Thoracic aorta (tissue), 2 donors: ENCODE measurements at places on chromosomes 12 and 14. TPM values are rescaled to one million over a fixed set of nuclear protein-coding genes. Genes with fewer than 3 reads are reported as not detected.

DNA sequence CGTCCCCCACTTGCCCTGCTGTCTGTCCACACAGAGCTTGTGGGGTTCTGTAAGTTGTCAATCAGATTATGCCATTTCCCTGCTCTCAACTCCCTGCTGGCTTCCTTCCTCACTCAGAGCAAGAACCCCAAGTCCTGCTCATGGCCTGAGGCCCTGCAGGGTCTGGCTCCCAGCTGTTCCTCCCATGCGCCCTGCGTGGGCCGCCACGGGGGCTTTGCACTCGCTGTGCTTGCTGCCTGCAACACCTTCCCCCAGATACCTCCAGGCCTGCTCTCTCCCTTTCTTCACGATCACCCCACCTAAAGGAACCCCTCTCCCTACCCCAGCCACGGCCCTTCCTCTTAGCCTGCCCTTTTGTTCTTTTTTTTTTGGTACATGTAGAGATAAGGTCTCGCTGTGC, 234.6 kb downstream of the AACS start:
- H3K4me3 ChIP-seq = no peak overlapping the region
- no peak for DNase-seq
- no peaks in the 10 kb centered on the region for H3K36me3 ChIP-seq
- H3K4me1 ChIP-seq = no peaks in the 10 kb centered on the region

DNA sequence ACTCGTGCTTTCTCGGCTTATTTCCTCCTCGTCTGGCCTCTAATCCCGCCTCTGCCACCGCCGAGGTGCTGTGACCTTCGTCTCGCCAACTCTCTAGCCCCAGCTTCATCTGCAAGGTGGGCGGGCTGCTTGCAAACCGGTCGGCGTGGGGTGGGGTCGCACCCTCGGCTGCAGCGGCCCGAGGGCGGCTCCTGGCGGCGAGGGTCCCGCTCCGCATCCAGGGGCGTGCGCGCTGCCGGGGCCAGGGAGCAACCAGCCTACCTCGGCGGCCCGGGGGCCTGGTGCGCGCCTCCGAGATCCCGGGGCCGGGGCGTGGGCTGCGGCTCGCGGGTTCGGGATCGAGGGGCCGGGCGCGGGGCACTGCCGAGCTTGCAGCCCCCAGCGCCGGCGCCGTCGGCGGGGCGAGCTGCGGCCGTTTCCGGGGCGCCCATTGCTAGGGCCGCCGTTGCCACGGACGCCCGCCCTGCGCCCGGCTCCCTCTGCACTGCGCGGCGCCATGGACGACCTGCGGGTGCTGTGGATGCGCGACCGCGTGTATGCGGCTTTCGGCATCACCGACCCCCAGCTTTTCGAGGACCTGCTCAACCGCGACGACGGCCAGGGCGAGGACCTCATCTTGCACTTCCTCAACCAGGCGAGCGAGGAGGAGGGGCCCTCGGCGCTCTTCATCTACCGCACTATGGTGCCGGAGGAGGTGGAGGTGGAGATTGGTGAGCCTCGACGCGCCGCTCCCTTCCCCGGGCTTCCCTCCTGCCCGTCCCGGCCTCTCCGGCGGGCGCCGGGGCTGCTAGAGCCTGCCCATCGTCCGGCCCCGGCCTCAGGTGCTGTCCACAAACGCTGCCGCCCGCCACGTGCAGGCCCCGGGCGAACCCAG, at the start of gene DNAH10:
TSS of gene DNAH10 (plus strand) at position 461 of the 874 bp plus-strand sequence. CDS start at position 497, 36 bp downstream.
- peaks cover 24% of the 10 kb centered on the region for H3K4me1 ChIP-seq
- H3K36me3 ChIP-seq = peaks cover 5% of the 10 kb centered on the region
- peak within 1 kb of the TSS; percentile 66 for H3K4me3 ChIP-seq
- no peak within 1 kb of the TSS for H3K27ac ChIP-seq

DNA sequence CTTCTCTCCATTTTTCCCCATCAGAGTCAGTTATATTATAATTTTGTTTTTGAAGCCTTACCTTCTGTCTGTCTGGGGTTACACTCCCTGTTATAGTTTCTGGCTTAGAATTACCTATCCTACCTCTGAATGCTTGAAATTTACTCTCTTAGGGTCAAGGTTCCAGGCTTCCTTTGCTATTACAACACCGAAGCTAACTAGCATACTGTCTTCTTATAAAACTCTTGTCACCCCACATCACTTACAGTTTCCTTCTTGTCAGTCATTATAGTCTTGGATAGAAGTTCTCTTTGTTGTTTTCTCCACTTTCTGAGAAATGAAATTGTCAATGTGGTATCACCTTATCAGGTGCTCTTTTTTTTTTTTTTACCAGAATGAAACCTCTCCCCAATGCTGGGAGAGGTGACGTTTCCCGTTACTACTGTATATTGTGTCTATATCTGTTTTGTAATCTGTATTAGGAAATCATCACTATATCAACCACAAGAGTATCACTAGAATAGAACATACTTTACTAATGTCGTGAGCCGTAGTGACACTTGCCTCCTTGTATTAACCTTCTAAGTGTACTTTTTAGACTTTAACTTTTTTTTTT, 69.2 kb upstream of the PSMA6 start:
- H3K27ac ChIP-seq = no peak overlapping the region
- no peaks in the 10 kb centered on the region for H3K27me3 ChIP-seq
- H3K4me3 ChIP-seq = no peak overlapping the region

- H3K4me1 ChIP-seq = no peaks in the 10 kb centered on the region
- H3K36me3 ChIP-seq = no peaks in the 10 kb centered on the region
- no peak overlapping the region for H3K27ac ChIP-seq
- no peaks in the 10 kb centered on the region for H3K27me3 ChIP-seq
- no peak overlapping the region for H3K4me3 ChIP-seq
- DNase-seq = no peak
Measured at GRCh38 chr14:92348154-92348553, 25.2 kb downstream of the SLC24A4 start.

GRCh38 chr14:81385886-81386285, 14.2 kb downstream of the STON2 start:
- H3K27ac ChIP-seq = no peak overlapping the region
- no peaks in the 10 kb centered on the region for H3K4me1 ChIP-seq
- H3K36me3 ChIP-seq = no peaks in the 10 kb centered on the region
- H3K27me3 ChIP-seq = no peaks in the 10 kb centered on the region
- H3K4me3 ChIP-seq = no peak overlapping the region

DNA sequence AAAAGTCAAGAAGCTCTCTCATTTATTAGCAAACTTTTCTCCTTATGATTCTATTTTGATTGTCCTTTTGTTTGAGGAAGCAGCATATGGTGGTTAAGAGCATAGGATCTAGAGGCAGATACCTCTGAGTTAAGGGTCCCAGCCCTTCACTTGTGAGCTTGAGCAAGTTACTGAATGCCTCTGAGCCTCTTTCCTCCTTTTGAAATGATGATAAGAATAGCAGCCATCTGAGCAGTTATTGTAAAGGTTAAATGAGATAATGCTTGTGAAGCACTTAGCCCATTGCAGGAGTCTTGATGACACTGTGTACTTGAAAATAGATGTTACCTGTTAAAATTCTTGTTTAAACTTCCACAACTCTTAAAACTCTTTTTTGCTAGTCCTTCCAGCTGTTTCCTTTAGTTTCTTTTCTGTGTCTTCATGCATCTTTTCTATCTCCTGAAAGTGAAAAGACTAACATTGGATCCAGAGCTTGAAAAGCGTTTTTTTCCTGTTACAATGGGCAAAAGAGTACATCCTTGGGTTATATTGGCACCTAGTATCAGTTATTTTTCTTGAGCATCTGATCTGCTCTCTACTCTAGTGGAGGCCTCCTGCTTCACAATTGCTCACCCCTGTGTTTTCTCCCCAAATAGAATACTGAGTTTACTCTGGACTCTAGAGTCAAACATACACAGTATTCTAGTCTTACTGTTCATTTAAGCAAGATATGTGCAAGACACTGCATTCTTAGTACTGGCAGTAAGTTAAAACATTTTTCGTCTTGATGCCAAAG, 3.1 kb downstream of the HIF1A start:
- DNase-seq = no peak
- H3K4me1 ChIP-seq = peaks cover 21% of the 10 kb centered on the region
- H3K27ac ChIP-seq = peak overlapping the region; percentile 10
- H3K4me3 ChIP-seq = peak overlapping the region; percentile 98

GRCh38 chr12:104275689-104276088, 27.9 kb upstream of the EID3 start:
- no peaks in the 10 kb centered on the region for H3K4me1 ChIP-seq
- H3K27me3 ChIP-seq = no peaks in the 10 kb centered on the region
- H3K27ac ChIP-seq = peak overlapping the region; percentile 5
- DNase-seq = no peak
- peak overlapping the region; percentile 60 for H3K4me3 ChIP-seq

GRCh38 chr14:44763356-44763755, 198.4 kb downstream of the KLHL28 start:
- H3K27ac ChIP-seq = no peak overlapping the region

The GPD1 gene
- 5.0 TPM for total RNA-seq

The OR4Q3 gene
- not detected for total RNA-seq
